Activated CD8-positive, alpha-beta T cell treated with anti-CD3 and anti-CD28 coated beads, Interleukin-2, amount 10 ng/mL, durations not matched to agents 7 days and 5 days (primary cell): ENCODE measurements at places on chromosomes 12 and 14.

- H3K4me1 ChIP-seq: peaks cover 11% of the 10 kb centered on the region
- H3K36me3 ChIP-seq: peaks cover 71% of the 10 kb centered on the region
- H3K27ac ChIP-seq: peak overlapping the region; percentile 18
These were observed 7.3 kb upstream of the MYO1A start for GRCh38 chr12:57057067-57057751.

GRCh38 chr12:20097626-20098025 lies 270.7 kb upstream of the PDE3A start:
- H3K36me3 ChIP-seq: no peaks in the 10 kb centered on the region
- no peak overlapping the region for H3K4me3 ChIP-seq
- no peaks in the 10 kb centered on the region for H3K4me1 ChIP-seq

DNA sequence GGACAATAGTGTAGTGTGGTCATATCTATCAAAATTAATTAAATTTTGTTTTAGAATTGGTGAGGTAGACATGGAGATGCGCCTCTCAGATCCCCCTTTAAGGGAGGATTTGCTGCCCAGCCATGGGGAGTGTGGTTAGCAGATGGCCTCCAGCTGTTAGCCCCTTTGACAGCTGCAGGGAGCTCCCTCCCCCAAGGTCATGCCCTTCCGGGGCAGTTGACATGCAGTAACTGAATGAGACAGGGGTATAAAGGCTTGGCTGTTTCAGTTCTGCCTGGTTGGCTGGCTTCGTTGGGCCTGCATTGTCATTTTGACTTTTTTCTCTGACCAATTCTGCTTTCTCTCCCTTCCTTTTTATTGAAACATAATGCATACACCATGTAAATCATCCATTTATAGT lies 291.5 kb upstream of the SRRM4 start:
- H3K27ac ChIP-seq: no peak overlapping the region
- H3K36me3 ChIP-seq: no peaks in the 10 kb centered on the region
- no peak overlapping the region for H3K4me3 ChIP-seq
- no peak for DNase-seq
- H3K4me1 ChIP-seq: no peaks in the 10 kb centered on the region

- H3K4me3 ChIP-seq: no peak overlapping the region
- no peak for DNase-seq
- H3K27ac ChIP-seq: peak overlapping the region; percentile 48
- peaks cover 56% of the 10 kb centered on the region for H3K4me1 ChIP-seq
- peaks cover 33% of the 10 kb centered on the region for H3K36me3 ChIP-seq
- H3K27me3 ChIP-seq: no peaks in the 10 kb centered on the region
These were observed 46.1 kb downstream of the RASSF3 start for GRCh38 chr12:64656429-64656828.

GRCh38 chr12:79895071-79895470 lies 39.8 kb downstream of the PPP1R12A start:
- DNase-seq: no peak
- H3K36me3 ChIP-seq: peaks cover 18% of the 10 kb centered on the region
- H3K27ac ChIP-seq: no peak overlapping the region
- peaks cover 21% of the 10 kb centered on the region for H3K4me1 ChIP-seq
- no peak overlapping the region for H3K4me3 ChIP-seq
- H3K27me3 ChIP-seq: no peaks in the 10 kb centered on the region

DNA sequence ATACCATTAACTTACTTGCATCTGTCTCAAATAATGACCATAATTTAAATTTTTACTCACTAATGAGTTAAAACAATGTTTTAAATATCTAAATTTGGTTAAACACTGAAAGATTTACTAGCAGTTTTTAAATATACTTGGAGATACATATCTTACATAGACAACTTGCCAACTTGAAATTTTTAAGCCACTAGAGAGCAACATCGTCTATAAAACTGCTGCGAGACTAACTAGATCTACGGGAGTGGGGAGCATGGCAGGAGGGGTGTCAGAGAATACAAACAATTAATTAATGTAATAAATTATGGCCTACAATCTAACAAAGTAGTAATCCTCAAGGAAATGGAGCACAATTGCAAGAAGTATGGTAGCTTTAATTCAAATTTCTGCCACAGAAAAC lies 120.4 kb downstream of the LRRIQ1 start:
- H3K4me1 ChIP-seq: no peaks in the 10 kb centered on the region
- no peak overlapping the region for H3K27ac ChIP-seq
- H3K36me3 ChIP-seq: no peaks in the 10 kb centered on the region
- H3K27me3 ChIP-seq: no peaks in the 10 kb centered on the region
- no peak overlapping the region for H3K4me3 ChIP-seq
- no peak for DNase-seq

- no peak for DNase-seq
- no peaks in the 10 kb centered on the region for H3K4me1 ChIP-seq
- H3K27me3 ChIP-seq: peaks cover 26% of the 10 kb centered on the region
- H3K4me3 ChIP-seq: no peak overlapping the region
- H3K27ac ChIP-seq: no peak overlapping the region
These were observed 14.2 kb downstream of the PLEKHH1 start for GRCh38 chr14:67547224-67547780.

DNA sequence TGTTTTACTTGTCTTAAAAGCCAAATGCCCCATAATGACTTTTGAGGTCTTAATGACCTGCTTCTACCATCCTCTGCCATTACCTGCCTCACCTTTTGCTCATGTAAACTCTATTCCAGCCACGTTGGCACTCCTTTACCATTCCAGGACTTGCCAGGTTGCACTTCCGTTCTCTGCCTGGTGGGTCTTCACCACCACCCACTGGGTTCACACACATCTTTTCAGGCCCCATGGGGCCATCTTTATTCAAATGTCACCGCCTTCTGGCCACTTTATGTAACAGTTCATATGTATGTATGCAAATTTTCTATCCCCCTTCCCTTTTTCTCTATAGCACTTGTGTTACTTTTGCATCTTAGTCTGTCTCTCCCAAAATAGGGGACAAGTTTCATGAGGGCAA lies 57.7 kb downstream of the ATP2A2 start:
- H3K4me3 ChIP-seq: no peak overlapping the region
- peaks cover 76% of the 10 kb centered on the region for H3K36me3 ChIP-seq
- H3K27ac ChIP-seq: no peak overlapping the region
- DNase-seq: no peak
- H3K27me3 ChIP-seq: no peaks in the 10 kb centered on the region

DNA sequence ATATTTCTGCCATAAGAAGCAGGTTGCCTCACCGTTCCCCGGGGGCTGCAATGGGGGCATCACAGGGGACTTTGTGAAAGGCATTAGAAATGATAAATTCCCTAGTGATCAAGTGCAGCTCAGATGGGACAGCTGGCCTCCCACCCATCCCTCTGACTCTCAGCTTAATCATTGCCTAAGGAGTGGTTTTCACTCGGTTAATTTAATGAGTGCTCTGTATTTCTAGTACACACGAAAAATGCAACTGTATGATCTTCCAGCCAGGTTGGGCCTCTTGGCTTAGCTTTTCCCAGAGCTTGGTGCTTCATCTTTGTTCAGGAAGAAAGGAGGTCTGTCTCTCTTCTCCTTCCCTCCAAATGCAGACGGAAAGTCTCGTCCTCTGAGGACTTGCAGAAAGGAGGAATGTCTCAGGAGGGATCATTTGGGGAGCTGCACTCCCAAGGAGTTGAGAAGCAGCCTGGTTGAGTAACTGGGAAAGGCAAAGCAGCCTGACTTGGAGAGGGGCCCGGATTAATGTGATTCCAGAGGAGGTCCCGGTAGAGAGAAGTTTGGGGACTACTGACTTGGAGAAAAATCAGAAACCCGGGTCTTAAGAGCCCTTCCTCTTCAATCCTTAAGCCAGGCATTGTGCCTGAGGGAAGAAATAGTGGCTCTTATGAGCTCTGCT lies 7.2 kb downstream of the CD9 start:
- no peak overlapping the region for H3K4me3 ChIP-seq
- peaks cover 15% of the 10 kb centered on the region for H3K27me3 ChIP-seq
- no peaks in the 10 kb centered on the region for H3K36me3 ChIP-seq
- no peak overlapping the region for H3K27ac ChIP-seq
- DNase-seq: no peak
- H3K4me1 ChIP-seq: peaks cover 21% of the 10 kb centered on the region

- no peak overlapping the region for H3K27ac ChIP-seq
- H3K36me3 ChIP-seq: peaks cover 4% of the 10 kb centered on the region
- no peak for DNase-seq
- no peaks in the 10 kb centered on the region for H3K27me3 ChIP-seq
- no peak overlapping the region for H3K4me3 ChIP-seq
These were observed 119.9 kb upstream of the PLEKHG7 start for GRCh38 chr12:92582893-92583292.

- H3K36me3 ChIP-seq: no peaks in the 10 kb centered on the region
- H3K27me3 ChIP-seq: peaks cover 9% of the 10 kb centered on the region
- DNase-seq: no peak
- H3K27ac ChIP-seq: no peak overlapping the region
- no peaks in the 10 kb centered on the region for H3K4me1 ChIP-seq
These were observed 74.9 kb downstream of the PPM1H start for GRCh38 chr12:62860020-62860419.

GRCh38 chr14:64187331-64187730 lies 106.8 kb downstream of the ESR2 start:
- no peak overlapping the region for H3K27ac ChIP-seq
- peaks cover 64% of the 10 kb centered on the region for H3K36me3 ChIP-seq
- DNase-seq: no peak
- no peaks in the 10 kb centered on the region for H3K27me3 ChIP-seq
- no peak overlapping the region for H3K4me3 ChIP-seq

DNA sequence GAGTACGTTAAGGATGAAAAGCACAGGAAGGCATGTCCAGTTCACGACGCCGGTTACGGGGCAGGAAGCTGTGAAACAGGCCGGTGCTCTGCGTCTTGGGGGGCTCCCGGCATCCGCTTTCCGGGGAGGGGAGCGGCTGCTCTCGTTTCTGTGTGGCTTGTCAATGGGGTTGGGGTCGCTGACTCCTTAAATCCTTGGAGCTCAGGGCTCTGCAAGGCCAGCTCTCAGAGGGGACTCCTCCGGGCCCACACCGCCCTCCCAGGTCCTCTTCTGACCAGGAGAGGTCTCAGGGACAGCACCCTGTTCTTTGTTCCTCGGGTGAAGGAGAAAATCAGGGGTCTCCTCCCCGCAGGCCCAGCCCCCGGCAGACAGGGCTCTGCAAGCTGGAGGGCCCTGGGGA lies 78.1 kb downstream of the GALNT9 start:
- no peaks in the 10 kb centered on the region for H3K36me3 ChIP-seq
- no peaks in the 10 kb centered on the region for H3K4me1 ChIP-seq
- no peaks in the 10 kb centered on the region for H3K27me3 ChIP-seq
- no peak for DNase-seq
- no peak overlapping the region for H3K4me3 ChIP-seq
- H3K27ac ChIP-seq: no peak overlapping the region

DNA sequence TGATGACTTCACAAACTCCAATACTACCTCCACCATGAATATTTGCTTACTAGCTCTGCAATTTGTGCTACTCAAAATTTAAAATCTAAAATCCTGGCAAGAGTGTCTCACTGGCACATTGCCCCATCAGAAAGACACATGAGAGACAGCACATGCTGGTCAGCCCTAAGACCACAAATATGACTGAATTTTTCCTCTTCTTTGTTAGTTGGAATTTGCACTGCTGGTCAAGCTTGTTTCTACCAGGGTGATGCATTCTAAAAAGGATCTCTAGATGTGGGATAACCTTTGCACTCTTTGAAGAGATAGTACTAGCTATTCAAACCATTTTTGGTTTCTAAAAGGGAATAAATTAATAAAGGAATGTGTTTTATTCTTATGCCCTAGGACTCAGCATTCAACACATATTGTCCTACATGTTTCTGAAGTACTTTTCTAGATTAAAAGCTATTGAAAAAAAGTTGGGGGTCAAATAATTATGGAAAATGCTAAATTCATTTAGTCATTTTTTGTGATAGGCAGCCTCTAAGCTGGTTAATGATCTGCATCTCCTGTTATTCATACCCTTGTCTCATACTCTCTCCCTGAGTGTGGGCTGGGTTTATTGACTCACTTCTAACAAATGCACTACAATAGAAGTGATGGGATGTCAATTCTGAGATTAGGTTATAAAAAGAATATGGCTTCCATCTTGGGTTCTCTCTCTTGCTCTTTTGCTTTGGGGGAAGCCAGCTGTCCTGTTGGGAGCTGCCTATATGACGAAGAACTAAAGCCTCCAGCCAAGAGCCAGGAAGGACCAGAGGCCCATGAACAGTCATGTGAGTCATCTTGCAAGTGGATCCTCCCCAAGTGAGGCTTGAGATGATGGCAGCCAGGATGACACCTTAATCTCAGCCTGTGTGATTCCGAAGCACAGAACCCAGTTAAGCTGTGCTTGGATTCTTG lies 211.5 kb upstream of the CRY1 start:
- H3K4me3 ChIP-seq: no peak overlapping the region
- H3K27me3 ChIP-seq: peaks cover 23% of the 10 kb centered on the region
- H3K36me3 ChIP-seq: peaks cover 2% of the 10 kb centered on the region
- H3K27ac ChIP-seq: no peak overlapping the region
- no peak for DNase-seq

GRCh38 chr14:85057221-85057620 lies 472.7 kb upstream of the FLRT2 start:
- H3K27me3 ChIP-seq: no peaks in the 10 kb centered on the region
- no peak overlapping the region for H3K27ac ChIP-seq
- H3K36me3 ChIP-seq: no peaks in the 10 kb centered on the region
- DNase-seq: no peak
- H3K4me1 ChIP-seq: no peaks in the 10 kb centered on the region

DNA sequence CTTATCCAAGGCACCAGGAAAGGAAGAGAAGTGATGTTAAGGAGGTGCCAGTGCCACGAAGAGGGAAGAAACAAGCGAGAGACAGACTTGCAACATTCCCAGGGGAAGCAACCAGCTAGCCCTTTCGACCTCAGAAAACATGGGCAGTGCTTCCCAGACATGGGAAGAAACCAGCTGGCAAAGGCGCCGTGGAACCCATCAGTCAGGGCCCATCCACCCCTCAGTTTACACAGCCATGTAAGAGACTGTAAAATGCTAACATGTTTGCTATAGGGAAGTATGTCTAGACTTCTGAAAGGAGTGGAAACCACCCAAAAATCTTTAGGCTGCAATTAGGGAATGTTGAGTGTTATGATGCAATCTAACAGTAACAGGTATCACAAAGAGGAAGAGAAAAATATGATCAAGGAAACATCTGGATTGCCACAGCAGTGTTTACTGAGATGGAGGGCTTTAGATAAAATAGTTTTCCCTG lies 26.3 kb downstream of the ANAPC5 start:
- no peak for DNase-seq
- H3K27ac ChIP-seq: no peak overlapping the region
- peaks cover 6% of the 10 kb centered on the region for H3K4me1 ChIP-seq
- H3K36me3 ChIP-seq: peaks cover 75% of the 10 kb centered on the region
- H3K27me3 ChIP-seq: no peaks in the 10 kb centered on the region

GRCh38 chr12:116333402-116333801 lies 55.9 kb upstream of the MED13L start:
- H3K27me3 ChIP-seq: no peaks in the 10 kb centered on the region
- H3K4me3 ChIP-seq: no peak overlapping the region
- no peak for DNase-seq
- peaks cover 4% of the 10 kb centered on the region for H3K4me1 ChIP-seq
- H3K36me3 ChIP-seq: no peaks in the 10 kb centered on the region

GRCh38 chr12:40020261-40020691 lies 85.6 kb downstream of the SLC2A13 start:
- no peak for DNase-seq
- no peak overlapping the region for H3K27ac ChIP-seq
- H3K36me3 ChIP-seq: no peaks in the 10 kb centered on the region
- no peaks in the 10 kb centered on the region for H3K27me3 ChIP-seq
- no peak overlapping the region for H3K4me3 ChIP-seq
- H3K4me1 ChIP-seq: peaks cover 8% of the 10 kb centered on the region
